ENCODE measurements at places on chromosomes 13 and 19.

DNA sequence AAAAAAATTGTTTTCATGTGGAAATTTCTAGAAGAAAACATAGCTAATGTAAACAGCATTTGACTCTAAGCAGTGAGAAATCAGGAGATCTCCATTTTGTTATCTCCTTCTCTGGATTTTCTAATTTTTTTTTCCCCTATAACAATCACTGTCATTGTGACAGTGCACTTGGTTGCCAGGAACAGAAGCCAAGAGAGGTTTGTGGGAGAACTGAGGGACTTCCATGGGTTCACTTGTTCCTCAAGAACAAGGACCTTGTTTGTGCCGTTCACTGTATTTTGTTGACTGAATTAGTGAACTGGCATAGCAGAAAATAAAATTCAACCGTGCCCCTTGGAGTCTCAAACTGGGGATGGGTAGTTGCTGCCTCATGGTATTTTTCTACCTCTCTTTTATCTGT is 17.1 kb downstream of the SHISA7 start:
- DNase-seq = no peak

DNA sequence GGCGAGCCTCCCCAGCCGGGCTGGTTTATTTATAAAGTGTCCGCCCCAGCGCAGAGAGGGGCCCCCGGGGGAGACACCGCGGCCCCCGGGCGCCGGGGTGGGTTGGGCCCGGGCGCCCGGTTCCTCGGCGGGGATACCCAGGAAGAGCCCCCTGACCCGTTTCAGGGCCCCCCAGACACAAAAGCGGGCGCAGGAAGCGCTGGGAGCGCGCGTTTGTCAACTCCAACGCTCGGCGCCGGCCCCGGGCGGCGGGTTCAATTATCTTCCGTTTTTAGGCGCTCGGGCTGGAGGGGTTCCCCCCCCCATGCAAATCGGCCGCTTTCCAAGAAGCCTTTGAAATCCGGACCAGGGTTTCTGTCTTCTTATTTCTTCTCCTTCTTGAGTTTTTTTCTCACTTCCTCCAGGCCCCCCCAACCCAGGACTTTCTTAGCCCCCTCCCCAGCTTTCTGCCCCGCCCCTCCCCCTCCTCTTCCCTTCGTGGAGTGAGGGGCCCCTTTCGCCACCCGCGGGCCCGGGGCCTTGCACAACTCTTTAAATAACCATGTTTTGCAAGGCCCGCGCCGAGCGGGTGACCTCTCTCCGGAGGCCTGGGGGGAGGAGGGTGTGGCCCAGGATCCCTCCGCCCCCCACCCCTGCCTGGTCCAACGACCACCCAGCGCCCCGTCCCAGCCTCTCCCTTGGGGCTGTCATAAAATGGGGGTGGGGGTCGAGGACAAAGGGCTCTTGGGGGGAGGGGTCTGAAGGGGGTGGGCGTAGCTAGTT is 935 bp downstream of the ARID3A start:
- DNase-seq = no peak

DNA sequence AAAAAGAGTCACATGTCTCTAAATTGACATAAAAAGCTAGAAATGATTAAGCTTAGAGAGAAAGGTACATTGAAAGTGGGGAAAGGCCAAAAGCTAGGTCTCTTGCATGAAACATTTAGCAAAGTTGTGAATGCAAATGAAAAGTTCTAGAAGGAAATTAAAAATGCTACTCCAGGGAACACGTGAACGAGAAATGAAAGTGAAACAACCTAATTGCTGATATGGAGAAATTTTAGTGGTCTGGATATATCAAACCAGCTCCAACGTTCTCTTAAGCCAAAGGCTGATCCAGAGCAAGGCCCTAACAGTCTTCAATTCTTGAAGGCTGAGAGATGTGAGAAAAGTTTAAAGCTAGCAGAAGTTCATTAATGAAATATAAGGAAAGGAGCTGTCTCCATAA is 419.8 kb downstream of the SLITRK6 start:
- no peak for DNase-seq

DNA sequence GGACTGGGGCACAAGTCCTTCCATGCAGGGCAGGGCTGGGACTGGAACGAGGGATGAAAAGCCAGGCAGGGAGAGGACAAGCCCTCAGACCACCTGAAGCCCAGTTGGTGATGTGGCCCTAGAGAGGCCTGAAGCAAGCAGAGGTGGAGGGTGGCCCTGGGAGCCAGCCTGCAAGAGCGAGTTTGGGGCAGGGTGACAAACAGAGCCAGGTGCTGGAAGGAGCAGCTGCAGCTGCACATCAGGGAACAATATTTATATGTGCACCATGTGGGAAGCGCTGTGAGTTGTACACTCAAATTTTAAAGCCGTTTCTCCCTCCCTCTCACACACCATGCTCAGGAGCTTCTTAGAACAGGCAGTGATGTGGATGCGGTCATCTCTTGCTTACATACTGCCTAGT is 67.8 kb downstream of the FGF9 start:
- no peak for DNase-seq

Measured in NCI-H1092 (cell line).